ENCODE measurements at places on chromosomes 13 and 19.

GRCh38 chr13:74423434-74423833 lies 289.2 kb upstream of the KLF12 start:
- no peak for DNase-seq

DNA sequence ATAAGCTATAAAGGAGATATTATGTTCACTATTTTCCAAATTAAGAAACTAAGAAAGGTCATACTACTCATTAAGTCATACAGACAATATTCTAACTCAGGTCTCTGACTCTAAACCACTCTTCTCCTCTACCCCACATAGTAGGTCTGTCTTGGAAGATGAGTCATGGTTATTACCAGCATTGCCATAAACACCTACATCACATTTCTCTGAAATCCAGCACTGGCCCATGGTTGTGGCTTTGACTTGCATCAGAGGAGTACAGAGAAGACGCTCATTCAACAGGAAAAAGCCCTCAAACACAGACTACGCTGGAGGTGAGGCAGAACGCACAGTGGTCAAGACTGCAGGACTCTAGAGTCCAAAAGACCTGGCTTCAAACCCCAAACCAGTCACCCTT lies 476.8 kb downstream of the COG6 start:
- DNase-seq: no peak

- DNase-seq: no peak
Observed at GRCh38 chr19:55302318-55302703, 18.5 kb downstream of the BRSK1 start.

- DNase-seq: no peak
Observed at GRCh38 chr13:50531917-50532899, 311.3 kb downstream of the DLEU7 start.

DNA sequence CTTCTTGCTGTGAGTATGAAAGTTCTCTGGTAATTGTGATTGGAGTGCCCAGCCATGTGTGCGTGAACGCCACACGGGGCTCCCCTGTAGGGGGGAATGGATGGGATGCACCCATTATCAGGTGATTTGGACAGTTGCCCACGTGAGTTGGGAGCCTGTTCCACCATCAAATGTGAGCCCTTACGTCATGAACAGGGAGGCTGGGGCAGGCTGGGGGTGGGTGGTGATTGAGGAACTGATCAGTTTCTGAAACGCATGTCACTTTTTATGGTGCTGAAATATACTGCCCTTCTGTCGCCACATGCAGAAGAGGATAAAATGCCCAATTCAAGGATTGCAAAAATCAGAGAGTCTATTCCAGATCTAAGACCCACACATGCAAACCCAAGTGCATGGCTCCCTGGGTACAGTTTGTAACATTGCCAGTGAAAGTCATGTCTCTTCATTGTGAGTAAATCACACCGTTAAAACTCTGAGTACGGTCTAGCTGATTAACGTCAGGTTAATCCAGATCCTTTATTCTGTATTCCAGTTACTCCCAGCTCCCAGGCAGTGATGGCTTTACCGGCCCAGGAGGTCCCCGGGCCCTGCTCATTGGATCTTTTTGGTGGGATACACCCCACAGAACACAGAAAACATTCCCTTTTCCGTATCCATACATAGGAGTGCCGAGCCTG lies 90.2 kb downstream of the RAB20 start:
- no peak for DNase-seq

DNA sequence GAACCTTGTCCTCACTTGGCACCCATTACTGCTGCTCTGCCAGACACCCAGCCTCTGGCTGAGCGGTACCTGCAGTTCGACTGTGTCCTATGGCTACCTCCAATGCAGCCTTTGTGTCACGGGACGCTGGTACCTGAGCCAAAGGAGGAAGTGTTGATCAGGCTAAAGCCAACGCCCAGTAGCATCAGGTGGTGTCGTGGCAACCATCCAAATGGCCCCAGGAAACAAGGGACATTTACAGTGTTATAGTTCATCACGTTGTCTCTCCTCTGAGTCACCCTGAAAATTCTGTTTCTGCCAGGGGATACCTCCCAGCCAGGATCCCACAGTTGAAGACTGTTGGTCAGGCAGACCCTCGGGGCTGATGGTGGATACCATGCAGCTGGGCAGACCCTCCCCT lies 10.1 kb downstream of the RHPN2 start:
- DNase-seq: no peak

GRCh38 chr13:44068169-44068568 lies 188.5 kb downstream of the LACC1 start:
- no peak for DNase-seq

GRCh38 chr19:38952395-38953165 lies 21.8 kb downstream of the MRPS12 start:
- DNase-seq: no peak

DNA sequence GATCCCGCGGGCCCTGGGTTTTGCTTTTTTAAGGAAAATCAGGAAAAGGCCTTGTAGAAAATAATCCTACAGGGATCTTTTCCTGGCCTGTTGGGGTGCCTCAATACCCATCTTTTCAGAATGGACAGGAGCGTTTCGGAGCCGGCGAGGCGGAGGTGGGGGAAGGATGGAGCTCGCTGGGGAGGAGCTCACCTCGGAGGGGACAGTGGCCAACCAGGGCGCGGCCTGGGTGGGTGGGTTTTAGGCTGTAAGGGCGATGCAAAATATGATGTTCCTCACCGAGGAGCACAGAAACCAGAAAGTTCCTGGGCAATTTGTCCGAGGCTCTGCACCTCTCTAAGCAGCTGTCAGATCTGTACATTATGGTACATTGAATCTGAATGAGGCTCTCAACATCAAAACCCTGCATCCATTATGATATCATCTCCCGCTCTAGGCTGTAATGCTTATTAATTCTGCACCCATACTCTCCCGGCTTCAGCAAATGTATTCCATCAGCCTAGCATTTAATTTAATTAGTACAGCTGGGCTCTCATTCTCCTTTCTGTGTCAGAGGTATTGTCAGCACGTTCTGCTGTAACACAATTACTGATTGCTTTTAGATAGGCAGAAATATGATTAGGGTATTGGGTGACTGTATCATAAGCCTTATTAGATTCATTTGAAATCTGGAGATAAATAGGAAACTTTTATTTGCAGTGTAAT lies 90.3 kb upstream of the SOX1 start:
- no peak for DNase-seq

- DNase-seq: no peak
Observed at GRCh38 chr13:33691980-33692379, 126.0 kb upstream of the RFC3 start.

- DNase-seq: no peak
Observed at GRCh38 chr19:2726160-2726855, 5.1 kb upstream of the DIRAS1 start.

- DNase-seq: no peak
Observed at GRCh38 chr19:35731353-35731752, 10.9 kb downstream of the IGFLR1 start.

DNA sequence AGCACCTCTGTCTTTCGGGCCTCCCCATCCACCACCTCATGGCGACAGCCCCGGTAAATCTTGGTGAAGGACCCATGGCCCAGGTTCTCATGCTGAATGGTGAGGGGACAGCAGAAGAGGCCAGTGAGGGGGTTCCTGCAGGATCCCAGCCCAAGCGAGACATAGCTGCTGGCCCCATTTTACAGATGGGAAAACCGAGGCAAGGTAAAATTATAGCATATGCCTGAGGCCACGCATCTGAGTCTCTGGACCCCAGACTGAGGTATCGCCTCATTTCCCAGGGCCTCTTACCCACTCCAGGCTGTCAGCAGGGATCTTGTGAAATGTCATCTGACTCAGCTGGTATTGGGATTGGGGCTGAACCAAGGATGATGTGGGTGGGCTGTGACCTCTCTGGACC lies 9.8 kb downstream of the JAK3 start:
- DNase-seq: no peak

DNA sequence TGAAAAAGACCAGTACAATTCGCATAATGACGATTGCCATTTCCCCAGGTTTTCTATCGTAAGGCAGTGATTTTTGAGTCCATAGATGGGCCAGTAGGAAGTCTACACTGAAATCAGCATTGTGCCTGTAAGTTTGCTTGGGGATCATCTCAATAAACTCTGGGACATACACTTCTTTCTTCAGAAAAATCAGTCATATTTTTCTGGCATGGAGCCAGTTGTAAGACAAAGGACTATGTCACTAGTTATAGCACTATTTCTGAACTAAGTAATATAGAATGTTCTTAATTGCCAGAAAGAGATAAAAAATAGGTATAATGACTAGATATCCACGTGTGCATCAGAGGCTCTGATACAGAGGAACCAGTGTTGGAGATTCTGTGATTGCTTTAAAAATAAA lies 243.5 kb downstream of the LMO7 start:
- DNase-seq: no peak

- no peak for DNase-seq
Observed at GRCh38 chr13:48602296-48603016, 51.3 kb upstream of the CYSLTR2 start.

GRCh38 chr13:59510386-59510785 lies 653.3 kb downstream of the DIAPH3 start:
- no peak for DNase-seq

DNA sequence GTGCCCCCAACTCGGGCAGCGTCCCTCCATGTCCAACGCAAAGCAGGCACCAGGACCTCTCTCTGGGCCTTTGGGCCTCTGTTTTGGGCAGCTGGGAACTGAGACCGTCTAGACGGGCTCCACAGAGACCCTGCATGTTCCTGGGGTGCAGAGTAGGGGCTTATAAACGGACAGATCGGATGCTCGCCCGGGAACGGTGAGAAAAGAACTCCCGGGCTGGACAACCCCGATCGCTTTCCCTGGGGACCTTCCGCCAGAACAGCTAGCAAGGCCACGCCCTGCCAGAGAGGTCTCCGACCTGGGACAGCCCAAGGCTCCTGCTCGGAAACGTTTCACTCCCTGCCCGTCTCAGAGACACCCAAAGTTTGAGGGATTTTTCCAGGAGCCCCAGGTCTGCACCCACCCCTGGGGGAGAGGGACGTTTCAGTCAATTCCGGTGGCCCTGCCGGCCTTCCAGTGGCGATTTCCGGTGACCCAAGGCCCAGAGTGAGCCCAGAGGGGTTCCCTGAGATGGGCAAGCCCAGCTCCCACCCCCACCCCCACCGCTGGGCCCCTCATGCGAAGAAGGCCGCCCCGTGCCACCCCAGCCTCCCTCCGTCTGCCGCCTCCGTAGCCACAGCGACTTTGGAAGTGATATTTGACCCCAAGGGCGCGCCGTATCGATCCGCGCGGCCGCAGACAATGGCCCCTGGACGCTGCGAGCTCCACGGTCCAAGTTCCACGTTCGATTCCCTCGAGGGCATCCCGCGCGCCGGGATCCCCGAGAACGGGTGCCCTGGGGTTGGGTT lies 1.7 kb downstream of the NR2F6 start:
- DNase-seq: no peak

DNA sequence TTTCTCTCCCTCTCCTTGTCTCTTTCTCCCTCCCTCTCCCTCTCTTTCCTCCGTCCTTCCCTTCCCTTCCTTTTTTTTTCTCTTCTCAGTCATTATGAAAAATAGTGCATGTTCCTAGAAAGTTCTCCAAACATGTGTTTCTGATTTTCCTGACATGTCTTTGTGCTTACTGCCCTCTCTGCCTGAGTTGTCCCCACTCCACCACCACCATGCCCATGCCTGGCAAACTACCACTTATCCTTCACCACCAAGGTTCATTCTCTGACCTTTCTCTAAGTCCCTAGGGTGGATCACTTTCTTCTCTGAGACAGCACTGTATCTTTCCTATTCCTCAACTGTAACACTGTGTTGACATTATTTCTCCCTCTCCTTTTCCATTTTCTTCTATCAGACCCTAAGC lies 98.2 kb downstream of the LACC1 start:
- DNase-seq: no peak

DNA sequence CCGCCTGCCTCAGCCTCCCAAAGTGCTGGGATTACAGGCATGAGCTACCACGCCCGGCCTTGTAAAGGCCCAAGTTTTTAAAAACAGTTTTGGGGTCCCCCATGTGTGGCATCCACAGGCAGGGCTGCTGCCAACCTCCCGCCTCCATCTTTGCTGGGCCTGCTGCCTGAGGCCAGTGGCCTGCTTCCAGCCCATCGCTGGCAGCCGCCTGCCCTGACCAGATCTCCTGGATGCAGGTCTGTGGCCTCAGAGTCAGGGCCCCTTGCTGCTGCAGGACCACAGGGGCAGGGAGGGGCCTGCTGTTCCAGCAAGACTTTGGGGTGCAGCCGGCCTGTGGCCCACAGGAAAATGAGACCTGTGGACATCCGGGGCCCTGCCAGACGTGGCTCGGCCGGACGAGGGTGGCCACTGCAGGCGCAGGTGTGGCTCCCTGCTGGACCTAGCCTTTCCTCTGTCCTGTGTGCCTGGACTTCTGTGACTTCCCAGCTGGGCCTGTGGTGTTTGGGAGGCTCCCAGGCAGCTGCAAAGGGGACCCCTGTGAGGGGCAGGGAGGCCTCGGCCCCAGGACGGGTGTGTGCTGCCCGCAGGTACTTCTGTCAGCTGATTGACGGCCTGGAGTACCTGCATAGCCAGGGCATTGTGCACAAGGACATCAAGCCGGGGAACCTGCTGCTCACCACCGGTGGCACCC lies 14.4 kb downstream of the STK11 start:
- DNase-seq: no peak

GRCh38 chr13:35144166-35144890 lies 202.3 kb downstream of the NBEA start:
- DNase-seq: no peak

DNA sequence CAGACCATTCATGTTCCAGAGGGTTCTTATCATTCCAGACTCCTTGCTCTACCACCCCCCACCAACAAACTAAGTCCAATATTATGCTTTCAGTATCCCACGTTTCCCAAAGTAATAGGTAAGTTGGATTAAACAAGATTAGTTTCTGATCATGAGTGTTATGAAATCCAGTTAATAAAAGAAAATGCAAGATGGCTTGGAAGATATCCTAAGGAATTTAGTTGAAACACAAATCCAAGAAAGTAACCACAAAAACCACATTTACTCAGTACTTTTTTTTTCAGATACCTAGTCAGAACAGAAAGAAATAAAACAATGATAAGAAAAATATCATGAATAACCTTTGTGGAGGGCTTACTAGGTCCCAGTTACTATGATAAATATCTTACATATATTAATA lies 119.4 kb upstream of the MIR17HG start:
- no peak for DNase-seq

- no peak for DNase-seq
Observed at GRCh38 chr19:21704320-21704719, 63.1 kb downstream of the ZNF100 start.

DNA sequence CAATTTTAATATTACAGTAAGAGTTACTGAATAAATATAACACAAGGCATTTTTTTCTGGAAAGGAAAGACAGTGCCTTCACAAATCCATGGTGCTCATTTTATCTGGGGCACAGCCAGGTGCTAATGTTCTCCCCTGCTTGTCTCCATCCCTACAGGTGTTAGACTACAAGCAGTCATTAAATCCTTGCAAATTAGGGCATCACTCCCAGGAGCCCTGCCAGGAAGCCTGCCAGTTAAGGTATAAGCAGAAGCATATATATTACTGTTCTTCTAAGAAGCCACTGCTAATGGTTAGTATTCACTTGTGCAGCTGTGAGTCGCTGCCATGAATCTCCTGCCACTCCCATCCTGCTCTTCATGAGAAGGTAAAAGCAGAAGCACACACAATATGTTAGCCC lies 149.7 kb downstream of the OXGR1 start:
- DNase-seq: no peak

GRCh38 chr19:41923045-41923788 lies 5.0 kb downstream of the ERFL start:
- no peak for DNase-seq

All from coronary artery (tissue), 2 donors.